ENCODE measurements at places on chromosomes 4 and X.

- DNase-seq = no peak
These were observed 150.7 kb upstream of the SFRP2 start for GRCh38 chr4:153939570-153939969.

GRCh38 chr4:186485150-186485549, 70.2 kb downstream of the MTNR1A start:
- no peak for DNase-seq

DNA sequence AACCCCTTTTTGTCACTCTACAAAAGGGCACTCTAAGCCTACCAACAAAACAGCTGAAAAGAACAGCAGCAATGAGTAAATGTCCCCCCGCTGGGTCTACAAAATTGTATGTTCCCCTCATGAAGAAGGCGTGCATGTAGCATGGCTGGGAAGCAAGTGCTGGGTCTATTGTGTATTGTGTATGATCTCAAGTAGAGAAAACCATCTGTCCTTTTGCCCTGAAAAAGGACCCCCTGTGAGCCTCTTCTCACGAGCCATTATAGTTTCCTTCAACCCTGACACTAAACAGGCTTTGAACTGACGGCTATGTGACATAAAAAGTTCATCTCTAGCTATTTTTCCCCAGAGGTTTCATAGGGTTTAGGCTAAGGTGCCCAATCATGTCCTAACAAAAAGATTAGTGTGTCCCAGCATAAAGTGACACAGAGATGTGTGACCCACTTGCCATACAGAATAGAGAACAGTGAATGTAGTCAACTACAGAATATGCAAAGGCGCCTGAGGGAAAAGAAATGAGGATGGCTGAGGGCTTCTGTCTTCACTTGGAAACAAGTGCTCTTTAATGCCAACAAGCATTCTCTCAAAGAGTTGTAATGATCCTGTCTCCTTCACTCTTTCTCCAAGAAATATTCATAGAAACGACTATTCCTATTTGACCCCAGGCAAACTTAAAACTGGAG, 27.3 kb downstream of the COL25A1 start:
- DNase-seq = no peak

DNA sequence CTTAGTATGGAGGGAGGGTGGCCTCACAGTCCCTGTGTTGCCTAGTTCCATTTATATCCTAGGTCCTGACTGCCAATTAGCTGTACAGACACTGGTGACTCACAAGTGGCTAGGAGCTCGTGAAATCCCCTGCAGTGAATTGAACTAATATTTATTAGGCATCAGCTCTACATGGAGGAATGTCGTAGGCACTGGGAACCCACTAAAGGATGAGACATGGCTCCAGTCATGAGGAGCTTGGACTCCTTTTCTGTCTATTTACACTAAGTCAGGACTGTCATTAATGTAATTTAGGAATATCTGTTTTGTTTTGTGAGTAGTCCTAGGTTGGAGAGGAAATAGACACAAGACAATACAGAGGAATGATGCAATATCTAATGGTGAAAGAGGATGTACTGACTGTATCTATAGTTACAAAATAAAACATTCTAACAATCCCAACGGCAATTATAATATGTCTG, 67.7 kb downstream of the MID1IP1 start:
- no peak for DNase-seq

DNA sequence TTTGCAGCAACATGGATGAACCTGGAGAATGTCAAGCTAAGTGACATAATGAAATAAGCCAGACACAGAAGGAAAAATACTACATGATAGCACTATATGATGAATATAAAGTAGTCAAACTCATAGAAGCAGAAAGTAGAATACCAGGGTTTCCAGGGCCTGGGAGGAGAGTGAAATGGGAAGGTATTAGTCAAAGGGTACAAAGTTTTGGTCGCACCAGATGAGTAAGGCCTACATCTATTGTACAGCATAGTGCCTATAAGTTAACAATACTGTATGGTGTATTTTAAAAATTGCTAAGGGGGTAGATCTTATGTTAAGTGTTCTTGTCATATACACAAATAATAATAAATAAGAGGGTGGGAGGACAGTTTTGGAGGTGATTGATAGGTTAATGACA, 41.5 kb downstream of the ENOX2 start:
- DNase-seq = no peak
